Muscle of leg (tissue), 16 donors: ENCODE measurements at places on chromosomes 16 and 17.

GRCh38 chr17:72539981-72540897 lies 419.4 kb downstream of the SOX9 start:
- DNase-seq: peak; percentile 75

GRCh38 chr17:57283203-57283971 lies 27.1 kb downstream of the MSI2 start:
- no peak for DNase-seq

- DNase-seq: no peak
Observed at GRCh38 chr17:75345514-75346167, 56.4 kb upstream of the SLC25A19 start.

- DNase-seq: no peak
Observed at GRCh38 chr17:74147056-74147835, 56.2 kb upstream of the RPL38 start.

DNA sequence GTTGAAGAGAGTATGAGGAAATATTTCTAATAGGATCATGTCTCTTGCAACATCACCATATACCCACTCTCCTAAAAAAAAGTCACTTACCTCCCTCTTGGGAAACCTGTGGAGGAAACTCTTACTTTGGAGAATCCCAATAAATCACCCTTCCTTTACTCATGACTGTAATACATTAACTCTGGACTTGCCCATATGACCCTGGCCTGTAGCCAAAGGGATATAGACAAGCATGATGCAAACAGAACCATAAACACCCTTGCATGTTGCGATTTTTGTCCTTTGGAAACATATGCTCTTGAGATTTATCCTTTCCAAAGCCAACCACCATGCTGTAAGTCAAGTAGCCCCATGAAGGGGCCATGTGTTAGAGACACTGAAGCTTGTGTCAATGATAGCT lies 19.5 kb downstream of the CDH11 start:
- no peak for DNase-seq

DNA sequence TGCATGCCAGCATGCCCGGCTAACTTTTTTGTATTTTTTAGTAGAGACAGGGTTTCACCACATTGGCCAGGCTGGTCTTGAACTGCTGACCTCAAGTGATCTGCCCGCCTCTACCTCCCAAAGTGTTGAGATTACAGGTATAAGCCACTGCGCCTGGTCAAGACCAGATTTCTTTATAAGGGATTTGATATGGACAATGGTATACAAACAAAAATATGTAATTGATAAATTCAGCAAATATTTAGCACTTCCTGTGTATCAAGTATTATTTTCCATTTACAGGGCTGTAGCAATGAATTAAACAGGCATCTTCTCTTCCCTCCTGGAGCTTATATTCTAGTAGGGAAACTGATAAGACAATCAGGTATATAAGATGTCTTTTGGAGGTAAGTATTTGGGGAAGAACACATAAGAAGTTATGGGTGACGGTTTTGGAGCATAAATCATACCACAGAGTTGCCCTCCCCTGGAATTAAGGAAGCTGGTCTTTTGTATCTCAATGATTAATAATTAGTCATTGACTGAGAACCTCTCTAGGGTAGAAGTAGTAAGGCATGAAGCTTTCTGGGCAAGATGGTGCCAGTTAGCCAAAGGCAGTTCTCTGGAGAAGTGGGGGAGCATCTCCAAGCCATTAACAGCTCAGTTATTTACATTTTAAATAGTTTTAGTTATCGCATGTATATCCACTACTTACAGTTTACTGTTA lies 35.8 kb downstream of the TANC2 start:
- DNase-seq: no peak

- peak; percentile 93 for DNase-seq
Observed at GRCh38 chr16:76947749-76948148, 243.2 kb upstream of the MON1B start.

GRCh38 chr16:2827374-2827791 lies 2.7 kb upstream of the ZG16B start:
- DNase-seq: no peak

GRCh38 chr16:621526-622105 lies 9.2 kb upstream of the WFIKKN1 start:
- no peak for DNase-seq

GRCh38 chr16:28105954-28106353 lies 42.4 kb upstream of the GSG1L start:
- DNase-seq: no peak

- DNase-seq: no peak
Observed at GRCh38 chr17:7816926-7817642, 16.9 kb upstream of the KDM6B start.
